Uterus (tissue), 4 donors: ENCODE measurements at places on chromosomes 2 and 18. TPM values are rescaled to one million over a fixed set of nuclear protein-coding genes. Genes with fewer than 3 reads are reported as not detected.

GRCh38 chr2:9552219-9553178 lies 3.1 kb downstream of the ADAM17 start:
- peaks cover 17% of the 10 kb centered on the region for H3K4me1 ChIP-seq
- H3K27me3 ChIP-seq, result no peaks in the 10 kb centered on the region
- peak overlapping the region; percentile 97 for H3K27ac ChIP-seq
- no peak overlapping the region for H3K4me3 ChIP-seq
- no peak for DNase-seq
- no peaks in the 10 kb centered on the region for H3K36me3 ChIP-seq

DNA sequence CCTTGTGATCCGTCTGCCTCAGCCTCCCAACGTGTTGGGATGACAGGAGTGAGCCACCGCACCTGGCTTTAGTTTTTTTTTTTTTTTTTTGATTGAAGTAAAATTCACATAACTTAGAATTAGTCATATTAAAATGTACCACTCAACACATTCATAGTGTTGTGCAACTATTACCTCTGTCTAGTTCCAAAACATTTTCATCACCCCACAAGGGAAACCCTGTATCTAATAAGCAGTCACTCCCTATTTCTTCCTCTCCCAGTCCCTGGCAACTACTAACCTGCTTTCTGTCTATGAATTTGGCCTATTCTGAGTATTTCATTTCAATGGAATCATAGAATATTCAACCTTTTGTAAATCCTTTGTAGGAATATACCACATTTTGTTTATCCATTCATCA lies 123.9 kb upstream of the FAM117B start:
- no peak overlapping the region for H3K4me3 ChIP-seq
- no peaks in the 10 kb centered on the region for H3K27me3 ChIP-seq
- H3K36me3 ChIP-seq, result no peaks in the 10 kb centered on the region
- no peaks in the 10 kb centered on the region for H3K4me1 ChIP-seq
- no peak for DNase-seq

- H3K27me3 ChIP-seq, result no peaks in the 10 kb centered on the region
- H3K4me3 ChIP-seq, result no peak overlapping the region
- no peaks in the 10 kb centered on the region for H3K4me1 ChIP-seq
- no peak overlapping the region for H3K27ac ChIP-seq
These were observed 145.6 kb downstream of the PDE1A start for GRCh38 chr2:182281276-182281675.

- peaks cover 6% of the 10 kb centered on the region for H3K4me1 ChIP-seq
- no peaks in the 10 kb centered on the region for H3K27me3 ChIP-seq
- no peak overlapping the region for H3K4me3 ChIP-seq
- DNase-seq, result no peak
- no peak overlapping the region for H3K27ac ChIP-seq
These were observed 57.7 kb downstream of the TANC1 start for GRCh38 chr2:159026170-159026569.

GRCh38 chr2:157318884-157319283 lies 6.7 kb downstream of the ERMN start:
- no peak overlapping the region for H3K4me3 ChIP-seq
- H3K27me3 ChIP-seq, result no peaks in the 10 kb centered on the region
- H3K27ac ChIP-seq, result no peak overlapping the region

- no peaks in the 10 kb centered on the region for H3K36me3 ChIP-seq
- H3K4me3 ChIP-seq, result no peak overlapping the region
- H3K27ac ChIP-seq, result no peak overlapping the region
- DNase-seq, result no peak
- no peaks in the 10 kb centered on the region for H3K4me1 ChIP-seq
These were observed 412.1 kb upstream of the CDH2 start for GRCh38 chr18:28588884-28589549.

DNA sequence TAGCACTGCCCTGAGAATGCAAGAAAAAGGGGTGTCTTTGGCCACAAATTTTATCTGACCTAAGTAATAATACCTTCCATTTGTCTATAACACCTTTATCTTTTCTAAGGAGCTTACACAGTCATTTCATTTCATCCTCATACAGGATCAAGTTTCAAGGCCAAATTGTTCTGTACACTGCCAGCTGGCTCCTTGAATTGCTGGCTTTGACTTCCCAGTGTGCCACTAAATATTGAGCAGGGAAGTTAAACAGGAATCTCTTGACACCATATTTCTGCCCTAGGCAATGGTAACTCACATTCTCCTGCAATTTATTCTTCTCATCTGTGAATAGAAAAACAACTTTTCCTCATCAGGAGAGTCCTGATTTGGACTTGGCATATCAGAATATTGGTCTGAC lies 195.1 kb upstream of the LRP1B start:
- H3K27me3 ChIP-seq, result no peaks in the 10 kb centered on the region
- no peaks in the 10 kb centered on the region for H3K4me1 ChIP-seq
- H3K36me3 ChIP-seq, result no peaks in the 10 kb centered on the region

- no peak overlapping the region for H3K4me3 ChIP-seq
- no peak for DNase-seq
- no peaks in the 10 kb centered on the region for H3K4me1 ChIP-seq
- H3K27ac ChIP-seq, result no peak overlapping the region
- H3K27me3 ChIP-seq, result no peaks in the 10 kb centered on the region
These were observed 221.0 kb downstream of the NOL4 start for GRCh38 chr18:34003687-34004086.

- H3K4me1 ChIP-seq, result no peaks in the 10 kb centered on the region
- H3K4me3 ChIP-seq, result no peak overlapping the region
- no peaks in the 10 kb centered on the region for H3K27me3 ChIP-seq
- H3K27ac ChIP-seq, result peak overlapping the region; percentile 53
These were observed 374.2 kb upstream of the ID2 start for GRCh38 chr2:8307606-8308180.

Gene UPP2
- not detected for total RNA-seq

- no peak overlapping the region for H3K27ac ChIP-seq
- no peaks in the 10 kb centered on the region for H3K36me3 ChIP-seq
- no peak overlapping the region for H3K4me3 ChIP-seq
- H3K27me3 ChIP-seq, result no peaks in the 10 kb centered on the region
These were observed 584.8 kb downstream of the MBD2 start for GRCh38 chr18:53639687-53640086.

- no peak overlapping the region for H3K4me3 ChIP-seq
- peaks cover 14% of the 10 kb centered on the region for H3K4me1 ChIP-seq
- H3K27ac ChIP-seq, result peak overlapping the region; percentile 63
- peak; percentile 85 for DNase-seq
- H3K27me3 ChIP-seq, result no peaks in the 10 kb centered on the region
These were observed 68.4 kb upstream of the PPP1CB start for GRCh38 chr2:28683100-28683706.

GRCh38 chr18:57621246-57621604 lies 411 bp downstream of the NARS1 start:
- no peak for DNase-seq
- H3K4me1 ChIP-seq, result no peaks in the 10 kb centered on the region
- H3K27me3 ChIP-seq, result no peaks in the 10 kb centered on the region
- H3K36me3 ChIP-seq, result no peaks in the 10 kb centered on the region
- H3K4me3 ChIP-seq, result peak overlapping the region; percentile 80
- peak overlapping the region; percentile 66 for H3K27ac ChIP-seq
